ENCODE measurements at places on chromosomes 4 and X.

DNA sequence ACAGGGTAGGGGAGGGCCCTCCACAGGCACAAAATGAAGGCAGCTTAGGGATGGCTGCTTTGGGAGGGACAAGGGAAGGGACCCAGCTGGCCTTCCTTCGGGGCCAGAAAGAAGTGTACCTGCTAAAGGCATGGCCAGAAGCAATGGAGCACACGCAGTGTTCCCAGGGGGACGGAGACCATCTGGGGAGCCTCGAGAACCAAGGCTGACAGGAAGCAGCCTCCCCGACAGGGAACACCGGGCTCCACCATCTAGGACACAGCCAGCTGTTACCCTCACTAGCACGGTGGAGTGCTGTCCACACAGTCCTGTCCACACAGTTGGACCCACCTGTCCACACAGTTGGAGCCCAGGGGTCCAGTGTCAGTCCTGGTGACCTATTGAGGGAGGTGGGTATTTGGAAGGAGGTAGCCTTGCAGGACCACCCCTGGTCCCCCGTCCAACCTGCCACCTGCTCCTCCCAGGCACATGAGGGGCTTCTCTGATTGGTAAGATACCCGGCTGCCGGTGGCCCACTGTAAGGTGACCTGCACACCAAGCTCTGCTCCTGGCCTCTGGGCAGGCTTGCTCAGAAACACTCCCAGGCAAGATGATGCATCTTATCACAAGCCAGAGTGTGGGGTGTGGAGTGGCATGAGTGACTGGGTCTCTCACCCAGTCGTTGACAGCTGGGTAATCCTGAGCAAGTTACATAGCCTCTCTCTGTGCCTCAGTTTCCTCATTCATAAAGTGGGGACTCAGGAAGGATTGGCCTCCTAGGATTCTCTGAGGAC lies 20.5 kb upstream of the AFAP1 start:
- DNase-seq: peak; percentile 29

DNA sequence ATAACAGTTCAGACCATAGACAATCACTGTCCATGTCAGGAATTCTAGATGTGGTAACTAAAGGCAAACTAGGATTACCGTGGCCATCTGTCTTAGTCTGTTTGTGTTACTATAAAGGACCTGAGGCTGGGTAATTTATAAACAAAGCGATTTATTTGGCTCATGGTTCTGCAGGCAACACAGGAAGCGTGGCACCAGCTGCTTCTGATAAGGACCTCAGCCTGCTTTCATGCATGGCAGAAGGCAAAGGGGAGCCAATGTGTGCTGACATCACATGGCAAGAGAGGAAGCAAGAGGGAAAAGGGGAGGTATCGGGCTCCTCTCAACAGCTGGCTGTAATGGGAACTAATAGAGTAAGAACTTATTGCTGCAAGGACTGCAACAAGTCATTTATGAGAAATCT lies 376.7 kb downstream of the GPM6A start:
- no peak for DNase-seq

DNA sequence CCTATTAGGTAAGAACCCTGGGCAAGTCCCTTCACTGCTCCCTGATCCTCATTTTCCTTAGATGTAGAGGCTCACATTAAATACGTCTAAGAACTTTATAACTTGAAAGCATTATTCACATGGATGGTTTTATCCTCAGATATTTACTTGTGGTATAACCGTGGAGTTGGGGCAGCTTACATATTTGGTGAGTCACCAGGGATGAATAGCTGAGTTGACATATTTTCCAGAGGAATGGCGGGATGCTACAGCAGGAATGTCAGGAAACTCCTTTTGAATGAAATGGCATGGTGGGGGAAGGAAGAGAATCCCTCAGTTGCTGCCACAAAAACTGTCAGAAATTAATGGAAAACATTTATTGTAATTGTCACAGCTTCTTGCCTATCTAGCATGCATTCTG lies 165.3 kb upstream of the RPS6KA3 start:
- DNase-seq: no peak

DNA sequence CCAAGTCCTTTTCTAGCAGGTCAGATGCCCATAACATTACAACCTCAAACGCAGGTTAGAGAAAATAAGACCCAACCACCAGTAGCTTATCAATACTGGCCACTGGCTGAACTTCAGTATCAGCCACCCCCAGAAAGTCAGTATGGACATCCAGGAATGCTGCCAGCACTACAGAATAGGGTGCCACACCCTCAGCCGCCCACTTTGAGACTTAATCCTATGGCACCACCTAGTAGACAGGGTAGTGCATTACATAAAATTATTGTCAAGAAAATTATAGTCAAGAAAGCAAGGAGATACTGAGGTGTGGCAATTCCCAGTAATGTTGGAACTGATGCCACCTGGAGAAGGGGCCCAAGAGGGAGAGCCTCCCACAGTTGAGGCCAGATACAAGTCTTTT lies 19.9 kb upstream of the TRIM61 start:
- no peak for DNase-seq

DNA sequence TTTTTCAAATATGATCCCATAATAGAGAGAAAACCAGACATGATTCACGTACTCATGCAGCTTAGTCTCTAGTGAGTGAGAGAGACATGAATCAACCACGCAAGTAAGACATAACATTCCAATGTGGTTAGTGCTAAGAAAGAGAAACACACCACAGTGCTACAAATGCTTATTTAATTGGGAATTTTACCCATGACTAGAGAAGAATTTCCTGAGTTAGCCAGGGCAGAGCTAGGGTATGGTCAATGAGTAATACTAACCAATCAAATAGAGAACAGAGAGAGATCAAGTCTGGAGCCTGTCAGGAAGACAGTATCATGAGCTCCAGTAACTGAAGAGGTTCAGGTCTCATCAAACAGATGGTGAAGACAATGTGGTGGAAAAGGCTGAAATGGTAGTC lies 495.2 kb downstream of the PDGFC start:
- no peak for DNase-seq

GRCh38 chrX:74346088-74346487 lies 42.1 kb downstream of the ZCCHC13 start:
- no peak for DNase-seq

- no peak for DNase-seq
Observed at GRCh38 chr4:134463771-134464170, 262.2 kb upstream of the PABPC4L start.

GRCh38 chr4:19969492-19969891 lies 282.2 kb upstream of the SLIT2 start:
- DNase-seq: no peak

DNA sequence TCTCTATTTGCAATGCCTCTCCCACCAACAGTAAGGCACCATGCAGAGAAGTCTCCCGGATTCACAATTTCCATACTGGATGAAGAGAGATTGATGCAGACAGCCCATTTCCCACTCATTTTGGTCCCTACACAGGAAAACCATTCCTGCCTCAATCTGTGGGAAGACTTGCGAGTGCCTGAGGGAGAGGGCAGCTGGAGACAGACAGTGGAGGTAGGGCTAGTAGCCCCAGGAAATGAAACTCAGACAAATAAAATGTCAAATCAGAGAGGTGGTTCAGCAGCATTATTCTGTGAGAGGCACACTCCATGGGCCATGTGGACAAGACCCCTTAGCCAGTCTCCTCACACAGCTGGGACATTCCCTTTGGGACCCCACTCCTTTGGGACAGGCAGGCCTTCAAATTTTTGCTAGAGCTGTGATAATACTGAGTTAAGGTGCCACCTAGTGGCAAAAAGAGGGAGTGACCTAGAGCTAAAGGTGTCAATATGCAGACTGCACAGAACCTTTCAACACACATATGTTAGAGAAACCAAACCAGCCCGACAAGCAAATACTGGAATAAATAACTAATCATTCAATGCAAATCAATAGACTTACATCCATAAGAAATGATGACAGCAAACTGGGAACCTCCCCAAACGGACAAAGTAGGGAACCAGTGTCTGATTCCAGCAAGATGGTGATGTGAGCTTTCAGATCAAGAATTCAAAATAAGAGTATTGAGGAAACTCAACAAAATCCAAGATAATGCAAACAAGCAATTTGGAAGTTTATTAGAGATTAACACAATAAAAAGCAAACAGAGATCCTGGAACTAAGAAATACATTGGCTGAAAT lies 1865.3 kb upstream of the AGA start:
- no peak for DNase-seq
